Inflammatory macrophage treated with lipopolysaccharide for 4 hours (primary cell): ENCODE measurements at places on chromosomes 1 and 21.

GRCh38 chr1:184621260-184621659 is 133.4 kb downstream of the EDEM3 start:
- no peak for DNase-seq

DNA sequence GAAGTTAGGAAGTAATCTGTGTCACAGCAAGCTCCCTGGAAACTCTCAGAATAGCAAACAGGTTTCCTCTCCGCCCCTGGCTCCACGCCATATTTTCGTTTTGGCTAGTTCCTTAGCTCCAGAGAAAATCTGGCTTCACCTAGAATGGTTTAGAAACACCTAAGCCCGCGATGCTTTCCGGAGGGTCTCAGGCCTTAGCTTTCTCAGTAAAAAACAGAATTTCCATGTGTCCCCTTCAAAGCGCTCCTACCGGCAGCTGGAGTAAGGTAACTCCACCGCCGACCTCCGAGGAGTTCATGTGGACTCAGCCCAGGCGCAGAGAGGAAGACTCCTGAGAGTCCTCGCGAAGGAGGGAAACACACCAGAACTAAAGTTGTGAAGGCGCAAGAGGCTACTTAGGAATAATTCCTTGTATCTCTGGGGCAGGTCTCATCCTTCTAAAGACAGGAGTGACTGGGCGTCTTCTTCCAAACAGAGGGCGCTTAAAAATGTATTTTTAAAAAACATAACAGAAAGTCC is 406 bp downstream of the KIAA0040 start:
- DNase-seq, result peak; percentile 40

GRCh38 chr1:30673395-30673794 is 50.0 kb downstream of the MATN1 start:
- DNase-seq, result no peak

GRCh38 chr1:198206292-198206691 is 49.5 kb downstream of the NEK7 start:
- no peak for DNase-seq

GRCh38 chr1:61612602-61613001 is 112.3 kb downstream of the TM2D1 start:
- peak; percentile 42 for DNase-seq

DNA sequence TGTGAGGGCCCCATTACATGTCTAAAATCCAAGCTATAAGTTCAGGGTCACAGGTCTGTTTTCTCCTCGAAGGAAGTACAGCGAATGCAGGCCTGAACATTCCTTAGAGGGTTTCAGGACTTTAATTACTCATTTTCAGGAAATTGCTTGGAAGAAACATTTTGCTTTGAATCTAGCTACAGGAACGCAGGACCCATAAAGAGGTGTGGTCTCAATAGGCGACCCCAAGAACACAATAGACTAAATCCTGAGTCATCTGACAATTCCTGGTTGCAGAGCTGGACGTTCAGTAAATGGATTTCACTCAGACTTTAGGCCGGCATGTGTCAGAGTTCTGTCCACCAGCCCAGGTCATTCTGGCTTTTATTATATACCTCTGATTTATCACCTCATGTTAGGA is 1.0 kb upstream of the ERG start:
- DNase-seq, result no peak

DNA sequence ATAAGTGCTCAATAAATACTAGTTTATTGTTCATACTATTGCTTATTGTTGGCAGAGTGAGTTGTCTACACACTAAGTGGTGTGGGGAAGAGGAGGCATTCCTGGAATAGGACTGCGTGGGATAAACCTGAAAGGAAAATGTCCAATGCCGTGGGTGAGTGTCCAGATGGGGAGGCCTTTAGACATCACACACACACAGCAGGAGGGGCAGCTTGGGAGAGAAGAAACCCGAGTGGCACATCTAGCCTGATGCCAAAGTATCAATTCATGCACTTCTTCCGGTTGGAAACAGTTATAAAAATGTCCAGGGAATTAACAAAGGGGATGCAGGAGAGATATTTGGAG is 27.3 kb downstream of the CCN1 start:
- no peak for DNase-seq

DNA sequence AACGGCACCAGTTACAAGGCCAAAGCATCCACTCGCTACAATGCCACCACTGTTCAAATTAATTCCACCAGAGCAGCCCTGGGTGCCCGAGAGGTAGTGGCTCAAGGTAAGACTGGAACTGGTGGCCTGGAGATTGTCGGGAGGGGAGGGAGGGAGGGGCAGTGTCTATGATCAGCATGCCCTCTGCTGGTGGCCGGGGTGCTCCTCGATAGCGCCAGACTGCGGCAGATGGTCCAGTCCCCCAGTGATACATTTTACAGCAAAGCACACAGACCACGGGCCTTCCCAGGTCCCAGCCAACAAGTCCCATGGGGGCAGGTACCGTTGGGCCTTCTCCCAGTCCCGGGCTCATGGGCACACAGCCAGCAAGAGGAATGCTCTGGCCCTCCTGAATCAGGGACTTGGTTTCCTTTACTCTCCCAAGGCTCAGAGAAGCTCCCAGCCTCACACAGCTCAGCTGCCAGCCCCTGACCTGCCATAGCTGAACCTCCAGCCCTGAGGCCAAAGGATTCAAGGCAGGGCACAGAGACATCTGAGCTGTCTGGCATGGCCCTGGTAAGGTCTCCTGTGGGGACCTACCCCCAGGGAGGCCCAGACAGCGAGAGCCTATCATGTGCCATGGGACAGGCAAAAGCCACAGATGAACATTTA is 15.3 kb downstream of the ACOT7 start:
- DNase-seq, result no peak

DNA sequence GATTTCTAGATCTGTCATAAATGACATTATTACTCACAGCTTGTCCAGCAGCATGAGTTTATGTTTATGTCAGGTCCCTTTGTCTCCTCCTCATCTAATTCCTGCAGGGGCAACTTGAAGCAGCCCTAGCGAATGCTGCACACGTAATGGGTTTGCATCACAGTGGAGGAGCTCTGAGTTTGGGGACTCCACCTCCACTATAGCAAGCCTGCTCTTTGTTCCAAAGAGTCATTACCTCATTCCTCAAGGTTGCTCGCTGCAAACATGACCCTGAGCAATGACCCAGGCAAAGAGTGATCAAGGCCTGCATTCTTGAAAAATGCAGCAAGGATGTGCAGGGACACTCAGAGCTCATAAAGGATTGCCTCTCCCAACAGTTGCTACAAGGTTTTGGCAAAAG is 261.9 kb downstream of the HHIPL2 start:
- DNase-seq, result no peak

GRCh38 chr1:21298981-21299391 is 8.7 kb upstream of the ECE1 start:
- DNase-seq, result peak; percentile 40

DNA sequence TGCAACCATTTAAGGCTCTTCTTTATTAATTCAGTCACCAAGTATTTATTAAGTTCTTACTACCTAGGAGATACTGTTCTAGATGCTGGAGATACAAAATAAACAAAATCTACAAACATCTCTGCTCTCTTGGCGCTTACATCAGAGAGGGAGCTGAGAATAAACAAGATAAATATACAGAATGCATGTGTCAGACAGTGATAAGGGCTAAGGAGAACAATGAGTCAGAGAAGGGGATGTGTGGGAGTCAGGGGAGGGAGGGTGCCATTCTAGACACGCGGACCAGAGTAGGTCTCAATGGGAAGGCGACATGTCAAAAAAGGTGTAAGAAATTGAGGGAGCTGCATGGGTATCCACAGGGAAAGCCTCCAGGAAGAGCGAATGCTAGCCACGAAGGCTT is 393.2 kb downstream of the RWDD3 start:
- no peak for DNase-seq

- no peak for DNase-seq
These were observed 114.4 kb downstream of the DMRTA2 start for GRCh38 chr1:50308878-50309277.

DNA sequence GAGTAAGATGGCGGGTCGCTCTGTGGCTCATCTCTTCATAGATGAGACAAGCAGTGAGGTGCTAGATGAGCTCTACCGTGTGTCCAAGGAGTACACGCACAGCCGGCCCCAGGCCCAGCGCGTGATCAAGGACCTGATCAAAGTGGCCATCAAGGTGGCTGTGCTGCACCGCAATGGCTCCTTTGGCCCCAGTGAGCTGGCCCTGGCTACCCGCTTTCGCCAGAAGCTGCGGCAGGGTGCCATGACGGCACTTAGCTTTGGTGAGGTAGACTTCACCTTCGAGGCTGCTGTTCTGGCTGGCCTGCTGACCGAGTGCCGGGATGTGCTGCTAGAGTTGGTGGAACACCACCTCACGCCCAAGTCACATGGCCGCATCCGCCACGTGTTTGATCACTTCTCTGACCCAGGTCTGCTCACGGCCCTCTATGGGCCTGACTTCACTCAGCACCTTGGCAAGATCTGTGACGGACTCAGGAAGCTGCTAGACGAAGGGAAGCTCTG is 2.4 kb downstream of the TNFAIP8L2 start:
- DNase-seq, result peak; percentile 21

GRCh38 chr1:233121947-233122559 is 171.6 kb downstream of the NTPCR start:
- DNase-seq, result no peak

DNA sequence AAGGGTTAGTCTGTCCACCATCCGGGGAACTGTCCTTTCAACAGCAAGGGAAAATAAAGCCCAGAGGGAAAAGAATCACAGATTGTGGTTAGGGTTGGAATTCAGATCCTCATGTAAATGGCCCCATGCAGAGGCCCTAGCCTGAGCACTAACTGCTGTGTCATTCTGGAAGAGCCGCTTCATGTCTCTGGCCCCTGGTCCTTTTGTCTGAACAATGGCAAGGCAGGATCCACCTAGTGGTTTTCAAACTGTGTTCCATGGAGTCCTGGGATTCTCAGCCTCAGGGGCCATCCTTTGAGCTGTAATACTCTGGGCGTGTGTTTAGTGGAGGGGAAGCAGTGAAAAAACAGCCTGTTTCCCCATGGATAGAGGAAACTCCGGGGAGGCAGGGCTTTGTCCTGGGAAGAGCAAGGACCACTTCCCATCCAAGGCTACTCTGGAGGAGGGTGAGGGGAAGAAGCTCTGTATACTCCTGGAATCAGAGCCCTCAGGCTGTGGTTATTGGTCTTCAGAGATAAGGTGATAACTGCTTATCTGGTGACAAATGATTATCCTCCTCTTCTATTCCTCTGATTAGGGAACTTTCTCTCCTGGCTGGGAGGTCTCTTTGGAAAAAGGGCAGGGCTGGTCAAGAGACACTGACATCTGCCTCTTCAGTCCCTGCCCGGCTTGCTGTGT is 19.2 kb downstream of the PAX7 start:
- DNase-seq, result no peak

DNA sequence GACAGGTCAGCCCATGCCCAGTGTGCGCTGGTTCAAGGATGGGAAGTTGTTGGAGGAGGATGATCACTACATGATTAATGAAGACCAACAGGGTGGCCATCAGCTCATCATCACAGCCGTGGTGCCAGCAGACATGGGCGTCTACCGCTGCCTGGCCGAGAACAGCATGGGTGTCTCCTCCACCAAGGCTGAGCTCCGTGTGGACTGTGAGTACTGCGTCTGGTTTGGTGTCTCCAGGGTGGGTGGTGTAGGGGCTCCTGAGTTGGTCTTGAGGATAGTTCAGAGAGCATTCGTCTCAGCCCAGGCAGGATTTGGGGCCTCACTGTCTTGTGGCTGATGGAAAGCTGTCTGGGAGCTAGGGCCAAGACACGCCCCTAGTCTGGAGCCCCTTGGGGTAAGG is 83.2 kb downstream of the TRIM11 start:
- no peak for DNase-seq

DNA sequence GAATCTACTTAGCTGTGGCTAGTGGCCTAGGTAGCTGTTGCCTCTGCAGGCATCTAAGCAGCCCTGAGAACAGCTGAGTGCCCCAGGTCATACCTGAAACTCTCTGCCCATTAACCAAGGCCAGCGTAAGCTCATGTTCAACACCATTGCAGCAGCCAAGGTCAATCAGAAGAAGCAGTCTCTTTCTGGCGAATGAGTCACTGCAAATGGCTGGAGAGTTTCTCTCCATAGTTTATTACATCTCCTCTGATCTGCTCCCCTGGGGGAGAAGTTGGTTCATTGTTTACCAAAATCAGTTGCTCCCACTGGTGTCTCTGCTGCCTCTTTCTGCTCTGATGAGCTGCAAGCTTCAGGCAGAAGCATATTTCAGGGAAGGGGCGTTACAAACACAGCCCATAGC is 6.9 kb upstream of the BCL9 start:
- DNase-seq, result no peak

DNA sequence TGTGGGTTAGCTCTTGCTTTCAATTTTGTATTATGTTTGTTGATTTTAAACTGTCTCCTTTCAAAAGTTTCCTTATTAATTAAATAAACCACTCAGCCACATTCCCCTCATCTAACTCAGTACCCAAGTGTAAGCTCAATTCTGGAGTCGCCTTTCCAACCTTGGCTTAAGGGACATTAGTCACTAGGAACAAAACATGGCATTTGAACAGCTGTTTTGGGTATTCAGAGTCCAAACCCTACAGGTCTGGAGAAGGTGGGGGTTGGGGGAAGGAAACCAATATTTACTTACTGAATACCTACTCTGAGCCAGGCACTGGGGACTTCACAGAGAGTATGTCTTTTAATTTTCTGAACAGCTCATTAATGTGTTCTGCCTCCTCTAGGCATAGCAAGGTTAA is 117.2 kb upstream of the JUN start:
- DNase-seq, result no peak

DNA sequence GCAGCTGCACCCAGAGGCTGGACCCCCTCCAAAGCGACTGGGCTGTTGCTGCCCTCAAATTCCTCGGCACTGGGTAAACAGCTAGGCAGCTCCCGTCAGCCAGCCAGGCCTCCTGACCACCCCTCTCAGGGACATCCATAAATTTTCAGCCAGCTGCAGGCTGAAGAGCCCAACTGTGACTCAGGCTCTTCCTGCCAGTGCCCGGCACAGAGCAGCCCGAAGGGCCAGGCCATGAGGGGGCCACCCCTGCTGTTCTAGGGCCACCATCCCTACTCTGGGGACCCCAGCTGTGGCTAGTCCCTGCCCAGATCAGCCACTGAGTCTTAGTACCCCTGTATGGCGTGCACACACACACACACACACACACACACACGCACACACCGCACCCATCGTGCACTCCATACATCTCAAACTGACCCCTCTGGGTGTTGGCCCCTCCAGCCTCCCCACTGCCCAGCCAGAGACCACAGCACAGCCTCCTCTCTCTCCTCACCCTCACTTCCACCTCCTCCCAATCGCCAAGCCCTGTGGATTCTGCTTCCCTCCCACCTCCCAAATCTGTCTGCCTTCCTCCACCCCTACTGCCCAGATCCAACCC is 6.2 kb upstream of the LAPTM5 start:
- DNase-seq, result no peak

- no peak for DNase-seq
These were observed 12.5 kb upstream of the IGSF3 start for GRCh38 chr1:116679828-116680628.

DNA sequence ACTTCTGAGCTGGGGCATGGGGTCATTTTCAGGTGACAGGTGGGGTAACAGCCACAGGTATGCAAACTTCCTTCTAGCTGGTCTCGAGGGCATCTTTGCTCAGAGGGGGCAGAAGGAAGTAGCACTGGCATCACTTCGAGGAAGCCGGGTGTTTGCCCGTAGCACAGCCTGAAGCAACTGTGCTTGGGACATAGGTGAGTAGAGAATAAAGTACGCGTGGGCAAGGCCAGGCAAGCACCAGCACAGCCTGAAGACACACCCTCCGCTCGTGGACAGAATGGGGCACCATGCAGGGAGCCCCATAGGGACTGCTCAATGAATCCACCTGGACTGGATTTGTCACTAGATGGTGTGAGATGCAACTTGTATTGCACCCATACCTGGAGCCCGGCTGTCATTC is 167.1 kb downstream of the KCNJ6 start:
- no peak for DNase-seq

- DNase-seq, result no peak
These were observed 47.8 kb downstream of the WNT9A start for GRCh38 chr1:227899820-227900449.

- DNase-seq, result peak; percentile 89
These were observed 464.5 kb downstream of the USP25 start for GRCh38 chr21:16194095-16194787.
